Posterior vena cava (tissue), 2 donors: ENCODE measurements at places on chromosomes 6 and 20. TPM values are rescaled to one million over a fixed set of nuclear protein-coding genes. Genes with fewer than 3 reads are reported as not detected.
A peak's percentile ranks its signal among the peaks of the same experiment; 100 is the strongest.

Gene LY6G5C
- total RNA-seq = 1.7 TPM

Gene SULF2
- 141 TPM for total RNA-seq

Gene VSTM2L
- total RNA-seq = 6.9 TPM

Gene ELOVL2
- total RNA-seq = 0.38 TPM

Gene SNX21
- total RNA-seq = 35.8 TPM

Gene EIF6
- 61.9 TPM for total RNA-seq

Gene ADAM33
- 52.0 TPM for total RNA-seq

Gene CDSN
- not detected for total RNA-seq

GRCh38 chr6:111844376-111844775, 28.9 kb downstream of the FYN start:
- DNase-seq = no peak

GRCh38 chr6:161564952-161565351, 291.1 kb upstream of the AGPAT4 start:
- DNase-seq = no peak

GRCh38 chr20:10715035-10715434, 41.2 kb upstream of the JAG1 start:
- DNase-seq = no peak

GRCh38 chr20:61424628-61425420, 172.8 kb downstream of the CDH4 start:
- peak; percentile 76 for DNase-seq

GRCh38 chr6:142746524-142746923, 198.5 kb downstream of the HIVEP2 start:
- no peak for DNase-seq

GRCh38 chr20:58877050-58877975, 24.8 kb downstream of the GNAS start:
- no peak for DNase-seq

- DNase-seq = no peak
Measured at GRCh38 chr20:10641467-10641866, 32.3 kb downstream of the JAG1 start.

DNA sequence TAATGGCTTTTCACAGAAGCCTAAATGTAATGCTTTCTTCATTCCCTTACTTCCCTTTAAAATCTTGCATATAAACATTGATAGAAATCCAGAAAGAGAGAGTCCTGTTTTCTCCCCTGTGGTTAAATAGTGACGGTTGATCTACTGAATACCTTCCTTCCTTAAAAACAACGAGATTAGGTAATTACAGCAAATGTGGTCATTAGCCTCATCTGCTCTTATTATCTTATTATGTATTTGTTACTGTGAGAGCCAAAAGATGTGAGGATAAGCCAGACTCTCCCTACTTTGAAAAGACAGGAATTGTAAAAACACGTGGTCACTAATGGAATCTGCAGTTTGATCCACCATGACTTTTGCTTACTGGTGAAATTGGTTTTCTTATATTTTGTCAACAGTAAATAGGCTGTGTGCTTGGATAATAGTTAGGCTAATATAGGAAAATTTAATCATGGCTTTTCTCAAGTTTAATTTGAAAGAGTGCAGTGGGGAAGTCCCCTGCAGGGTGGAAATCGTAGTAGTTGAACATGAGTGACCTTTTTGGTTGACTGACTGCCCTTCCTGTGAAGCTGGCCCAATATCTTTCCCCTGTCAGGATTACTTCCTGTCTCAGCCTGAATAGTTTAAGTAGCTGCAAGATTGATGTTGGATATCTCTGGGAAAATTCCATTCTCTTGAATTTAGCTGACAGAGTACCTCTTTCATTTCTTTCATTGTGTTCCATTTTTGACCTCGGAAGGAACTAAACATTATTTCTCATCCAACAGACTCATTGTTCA, 62.8 kb downstream of the JARID2 start:
- no peak for DNase-seq

- no peak for DNase-seq
Measured at GRCh38 chr6:20029979-20030378, 182.3 kb downstream of the MBOAT1 start.

DNA sequence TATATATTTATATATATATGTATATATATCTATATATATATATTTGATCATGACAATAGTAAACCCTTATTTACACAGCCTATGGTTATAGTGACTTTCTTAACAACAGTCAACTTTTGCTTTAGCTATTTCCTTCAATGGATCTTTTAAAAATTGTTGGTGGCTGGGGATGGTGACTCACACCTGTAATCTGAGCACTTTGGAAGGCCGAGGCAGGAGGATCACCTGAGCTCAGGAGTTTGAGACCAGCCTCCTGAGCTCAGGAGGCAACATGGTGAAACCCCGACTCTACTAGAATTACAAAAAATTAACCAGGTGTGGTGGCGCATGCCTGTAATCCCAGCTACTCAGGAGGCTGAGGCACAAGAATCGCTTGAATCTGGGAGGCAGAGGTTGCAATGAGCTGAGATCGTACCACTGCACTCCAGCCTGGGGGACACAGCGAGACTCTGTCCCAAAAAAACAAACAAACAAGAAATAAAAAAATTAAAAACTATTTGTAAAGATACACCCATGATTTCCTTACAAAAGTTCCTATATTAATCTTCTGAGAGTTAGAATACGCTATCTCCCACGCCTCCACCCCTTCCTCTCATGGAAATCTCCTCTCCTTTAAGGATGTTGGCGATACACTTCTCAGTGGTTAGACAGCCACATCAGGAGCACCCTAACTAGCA, 29.2 kb upstream of the CNKSR3 start:
- DNase-seq = no peak

- DNase-seq = no peak
Measured at GRCh38 chr20:52190437-52191131, 995 bp downstream of the ZFP64 start.

DNA sequence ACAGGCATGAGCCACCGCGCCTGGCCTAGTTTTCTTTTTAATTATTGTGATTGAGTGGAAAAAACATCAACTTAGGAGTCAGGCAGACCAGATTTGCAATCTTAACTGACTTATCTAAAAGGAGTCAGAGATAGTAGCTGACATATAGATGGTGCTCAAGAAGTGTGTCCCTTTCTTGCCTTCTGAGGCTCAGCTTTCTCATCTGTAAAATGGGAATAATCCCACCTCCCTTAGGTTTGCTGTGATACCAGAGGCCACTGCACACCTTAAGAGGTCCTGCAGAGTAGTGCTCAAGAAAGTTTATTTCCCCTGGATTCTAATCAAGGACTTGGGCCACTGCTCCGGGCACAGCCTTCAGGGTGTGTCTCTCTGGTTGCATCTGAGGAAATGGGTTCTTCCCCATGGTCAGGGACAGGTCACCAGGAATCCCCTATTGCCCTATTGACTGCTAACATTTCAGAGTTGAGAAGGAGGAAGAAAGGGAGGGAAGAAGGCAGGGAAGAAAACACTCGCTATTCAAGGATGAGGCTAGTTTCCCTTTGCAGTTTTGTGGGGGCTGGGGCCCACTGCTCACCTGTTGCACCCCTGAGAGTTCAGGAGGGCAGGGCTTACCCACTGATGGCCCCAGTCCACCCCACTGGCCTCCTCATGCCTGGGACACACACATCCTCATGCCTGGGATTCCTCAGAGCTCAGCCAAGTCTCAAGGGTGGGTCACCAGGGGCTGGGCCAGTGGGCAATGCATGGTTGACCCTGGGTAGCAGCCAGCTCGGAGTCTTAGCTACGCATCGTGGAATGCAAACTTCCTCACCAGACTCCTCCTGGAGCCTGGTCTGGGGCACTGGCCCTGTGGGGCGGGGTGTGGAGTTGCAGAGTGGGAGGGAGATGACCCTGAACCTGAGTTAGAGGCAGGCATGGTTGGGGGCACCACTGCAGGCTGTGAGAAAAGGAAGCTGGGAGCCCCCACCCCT, 21.2 kb downstream of the C6orf132 start:
- no peak for DNase-seq

DNA sequence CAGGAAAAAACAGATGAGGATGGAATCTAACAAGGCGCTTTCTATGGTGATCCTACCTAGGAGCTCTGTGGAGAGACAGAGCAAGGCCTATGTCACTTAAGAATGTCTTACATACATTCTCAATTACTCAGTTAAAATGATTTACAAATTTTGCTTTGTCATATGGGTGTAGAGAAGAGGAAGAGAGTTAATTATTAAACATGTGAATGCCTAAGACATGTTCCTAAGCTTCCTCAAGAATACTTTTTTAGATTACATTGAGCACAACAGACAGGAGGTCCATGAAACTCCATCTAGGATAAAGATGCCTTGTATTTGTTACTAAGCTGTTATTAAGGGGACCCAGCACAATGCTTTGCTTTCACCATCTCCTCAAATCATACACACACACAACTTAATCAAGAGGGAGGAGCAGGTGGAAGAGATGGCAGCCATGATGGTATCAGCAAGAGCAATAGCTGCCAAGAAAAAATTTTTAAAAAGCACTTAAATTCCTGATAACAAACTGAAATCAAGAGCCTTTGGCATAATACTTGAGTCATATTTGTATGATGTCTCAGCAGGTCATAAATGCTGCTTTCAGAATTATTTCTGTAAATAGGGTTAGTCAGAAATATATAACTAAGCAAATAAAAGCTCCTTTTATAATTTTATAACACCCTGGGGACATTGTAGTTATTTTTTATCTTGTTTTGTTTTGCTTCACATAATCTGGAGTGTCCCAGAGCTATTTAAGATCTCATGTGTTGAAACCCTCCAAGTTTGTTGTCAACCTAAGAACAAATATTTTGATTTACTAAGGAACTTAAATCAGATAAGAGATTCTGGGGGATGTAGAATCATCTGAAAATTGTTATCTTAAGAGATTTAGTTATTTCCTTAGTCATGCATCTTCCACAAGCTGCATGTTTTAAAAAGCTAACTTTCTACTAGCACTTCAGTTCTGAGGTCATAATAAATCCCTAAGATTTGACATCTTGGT, 70.0 kb upstream of the CD2AP start:
- no peak for DNase-seq

DNA sequence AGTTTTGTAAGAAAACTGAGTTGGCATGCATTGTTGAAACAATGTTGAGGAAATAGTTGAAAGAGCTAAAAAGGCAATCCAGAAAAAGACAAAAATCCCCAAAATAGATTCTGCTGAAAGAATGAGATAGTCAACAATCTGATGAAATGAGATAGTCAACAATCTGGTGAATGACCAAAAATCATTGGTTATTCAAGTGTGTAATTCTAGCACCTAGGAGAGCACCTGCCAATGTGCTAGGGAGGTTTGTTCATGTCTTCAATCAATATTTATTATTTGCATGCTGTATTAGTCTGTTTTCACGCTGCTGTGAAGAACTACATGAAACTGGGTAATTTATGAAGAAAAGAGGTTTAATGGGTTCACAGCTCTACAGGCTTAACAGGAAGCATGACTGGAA, 307.1 kb upstream of the HSF2 start:
- no peak for DNase-seq

DNA sequence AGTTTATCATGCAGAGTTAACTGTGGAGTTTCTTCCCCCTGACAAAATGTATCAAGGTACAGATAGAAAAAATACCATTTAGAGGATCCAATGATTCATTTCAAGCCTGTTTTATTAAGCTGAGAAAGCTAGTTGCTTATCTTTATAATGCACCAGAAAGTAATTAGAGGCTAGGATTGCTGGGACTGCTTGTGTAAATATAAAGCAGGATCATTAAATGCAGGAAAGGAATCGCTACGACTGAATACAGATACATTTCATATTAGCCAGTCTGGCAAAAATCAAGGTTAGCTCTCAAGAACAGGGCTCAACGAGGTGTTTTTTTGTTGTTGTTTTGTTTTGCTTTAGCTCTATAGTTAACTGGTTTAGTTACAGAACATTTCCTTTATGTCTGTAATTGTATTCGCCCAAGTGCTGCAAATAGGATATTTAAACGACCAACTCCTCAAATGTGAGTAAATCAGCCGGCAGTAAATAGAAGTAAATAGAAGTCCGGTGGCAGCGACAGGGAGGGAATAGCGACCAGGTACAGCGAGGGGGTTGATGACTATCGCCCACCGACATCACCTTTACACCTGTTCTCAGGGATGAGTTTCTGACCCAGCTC, 748 bp downstream of the UBE2J1 start:
- no peak for DNase-seq

DNA sequence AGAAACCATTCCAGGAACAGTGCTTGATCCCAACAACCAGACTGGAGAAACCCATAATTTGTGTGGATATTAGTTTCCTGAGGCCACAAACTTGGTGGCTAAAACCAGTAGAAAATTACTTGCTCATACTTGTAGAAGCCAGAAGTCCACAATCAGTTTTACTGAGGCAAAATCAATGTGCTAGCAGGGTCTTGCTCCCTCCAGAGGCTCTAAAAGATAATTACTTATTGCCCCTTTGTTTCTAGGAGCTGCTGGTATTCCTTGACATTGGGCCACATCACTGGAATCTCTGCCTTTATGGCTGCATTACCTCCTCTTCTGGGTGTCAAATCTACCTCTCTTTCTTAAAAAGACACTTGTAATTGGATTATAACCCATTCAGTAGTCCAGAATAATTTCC, 142.2 kb upstream of the SAMD5 start:
- DNase-seq = no peak

- no peak for DNase-seq
Measured at GRCh38 chr6:80276861-80277260, 170.4 kb downstream of the BCKDHB start.

GRCh38 chr20:20755231-20755630, 42.8 kb upstream of the RALGAPA2 start:
- DNase-seq = no peak

- DNase-seq = no peak
Measured at GRCh38 chr6:20747991-20748390, 213.7 kb downstream of the CDKAL1 start.

GRCh38 chr6:167031082-167031709, 32.0 kb downstream of the CEP43 start:
- no peak for DNase-seq

DNA sequence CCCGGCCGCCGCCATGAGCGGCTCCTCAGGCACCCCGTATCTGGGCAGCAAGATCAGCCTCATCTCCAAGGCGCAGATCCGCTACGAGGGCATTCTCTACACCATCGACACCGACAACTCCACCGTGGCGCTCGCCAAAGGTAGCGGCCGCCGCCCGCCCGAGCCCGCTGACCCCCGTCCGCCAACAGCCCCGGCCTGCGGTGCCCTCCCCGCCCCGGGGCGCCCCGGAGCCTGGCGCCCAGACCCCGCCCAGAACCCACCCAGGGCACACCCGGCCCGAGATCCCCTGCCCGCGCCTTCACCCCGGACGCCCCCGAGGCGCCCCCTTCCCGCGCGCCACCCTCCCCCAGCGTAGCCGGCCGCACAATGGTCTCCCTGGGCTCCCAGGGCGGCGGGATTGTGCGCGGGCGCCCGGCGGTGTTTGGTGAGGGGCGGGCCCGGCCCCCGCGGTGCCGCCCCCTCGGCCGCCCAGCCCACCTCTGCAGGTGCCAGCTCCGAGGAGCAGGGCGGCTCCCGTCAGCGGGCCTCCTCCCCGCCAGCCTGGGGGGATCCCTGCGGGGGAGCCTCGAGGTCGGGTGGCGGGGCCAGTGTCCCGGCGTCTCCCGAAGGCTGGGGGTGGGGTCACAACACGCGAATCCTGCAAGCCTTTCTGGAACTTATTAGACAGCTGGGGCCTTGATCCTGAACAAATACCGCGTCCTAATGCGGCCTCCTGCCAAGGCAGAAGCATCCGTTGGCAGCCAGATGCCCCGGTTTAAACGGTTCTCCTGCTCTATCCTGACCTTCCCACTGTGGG, 577 bp downstream of the LSM14B start:
- no peak for DNase-seq

- DNase-seq = peak; percentile 92
Measured at GRCh38 chr6:104525677-104526322, 333.9 kb downstream of the HACE1 start.
